ENCODE measurements at places on chromosomes 1 and 21. TPM values are rescaled to one million over a fixed set of nuclear protein-coding genes. Genes with fewer than 3 reads are reported as not detected.

DNA sequence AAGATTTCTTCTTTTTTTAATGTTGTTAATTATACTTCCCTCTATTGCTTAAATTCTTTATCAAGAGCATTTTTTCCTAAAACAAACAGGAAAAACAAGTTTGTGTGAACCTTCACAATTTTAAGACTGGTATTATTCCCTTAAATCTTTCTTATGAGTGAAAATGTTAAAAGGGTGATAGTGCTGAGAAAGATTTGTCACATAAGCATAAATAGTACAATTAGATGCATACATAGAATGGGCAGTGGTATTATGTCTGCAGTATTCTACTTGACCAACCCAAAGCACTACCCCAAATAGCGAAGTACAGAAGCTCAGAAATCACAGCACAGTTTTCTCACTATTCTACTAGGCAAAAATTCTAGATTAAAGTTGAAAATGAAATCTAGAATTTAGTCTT lies 18.0 kb downstream of the GOLPH3L start:
- H3K27me3 ChIP-seq = no peaks in the 10 kb centered on the region
- DNase-seq = no peak
- H3K4me3 ChIP-seq = no peak overlapping the region
- H3K36me3 ChIP-seq = no peaks in the 10 kb centered on the region
- no peak overlapping the region for H3K27ac ChIP-seq

- no peaks in the 10 kb centered on the region for H3K27me3 ChIP-seq
- no peak overlapping the region for H3K4me3 ChIP-seq
- no peaks in the 10 kb centered on the region for H3K36me3 ChIP-seq
- H3K27ac ChIP-seq = no peak overlapping the region
Measured at GRCh38 chr1:150185481-150185880, 35.8 kb downstream of the PLEKHO1 start.

DNA sequence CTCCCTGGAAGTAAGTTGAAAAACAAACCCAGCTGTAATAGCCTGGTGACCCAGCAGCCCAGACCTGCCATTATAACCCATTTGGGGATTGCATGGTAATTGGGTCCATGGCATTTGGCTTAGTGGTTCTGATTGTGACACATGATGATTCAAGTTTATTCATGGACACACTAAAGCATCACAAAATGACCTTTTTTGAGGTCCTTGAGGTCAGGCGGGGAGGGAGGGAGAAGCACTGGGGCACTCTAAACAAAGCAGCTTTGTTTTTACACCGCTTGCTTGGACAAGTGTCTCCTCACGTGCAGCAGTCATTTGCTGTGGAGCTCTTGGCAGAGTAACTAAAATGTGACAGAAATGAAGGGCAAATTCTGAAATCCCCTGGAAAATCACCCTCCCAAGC lies 241.0 kb upstream of the SGIP1 start:
- H3K4me3 ChIP-seq = no peak overlapping the region
- no peaks in the 10 kb centered on the region for H3K27me3 ChIP-seq
- no peak overlapping the region for H3K27ac ChIP-seq
- no peaks in the 10 kb centered on the region for H3K4me1 ChIP-seq

DNA sequence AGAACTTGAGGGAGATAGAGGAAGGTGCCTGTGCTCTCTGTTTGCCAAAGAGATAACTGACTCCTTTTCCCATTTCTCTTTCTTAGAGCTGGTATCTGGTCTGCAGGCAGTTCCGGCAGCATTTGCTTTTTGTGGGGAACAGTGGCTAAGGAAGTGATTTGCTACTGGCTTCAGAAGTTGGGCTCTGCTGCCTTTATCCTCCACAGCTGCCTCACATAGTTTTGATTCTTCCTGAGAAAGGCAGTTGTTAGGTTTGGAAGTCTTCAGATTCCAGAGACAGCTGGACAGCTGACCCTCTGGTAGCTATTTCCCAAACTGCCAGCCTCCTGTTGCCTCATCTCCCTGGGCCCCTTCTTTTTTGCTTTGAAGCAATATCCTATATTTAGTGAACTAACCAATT lies 62.6 kb upstream of the MACF1 start:
- H3K36me3 ChIP-seq = no peaks in the 10 kb centered on the region
- H3K4me1 ChIP-seq = peaks cover 24% of the 10 kb centered on the region
- no peaks in the 10 kb centered on the region for H3K27me3 ChIP-seq
- H3K27ac ChIP-seq = peak overlapping the region; percentile 30

The LCE6A gene
- total RNA-seq = not detected

GRCh38 chr1:185539277-185539943 lies 194.8 kb upstream of the HMCN1 start:
- H3K36me3 ChIP-seq = no peaks in the 10 kb centered on the region
- no peak overlapping the region for H3K27ac ChIP-seq
- H3K27me3 ChIP-seq = no peaks in the 10 kb centered on the region
- DNase-seq = no peak

Measured in adrenal gland (tissue), 19 donors.